Activated CD4-positive, alpha-beta T cell treated with anti-CD3 and anti-CD28 coated beads for 1 hour (primary cell): ENCODE measurements at places on chromosomes 4 and X.

DNA sequence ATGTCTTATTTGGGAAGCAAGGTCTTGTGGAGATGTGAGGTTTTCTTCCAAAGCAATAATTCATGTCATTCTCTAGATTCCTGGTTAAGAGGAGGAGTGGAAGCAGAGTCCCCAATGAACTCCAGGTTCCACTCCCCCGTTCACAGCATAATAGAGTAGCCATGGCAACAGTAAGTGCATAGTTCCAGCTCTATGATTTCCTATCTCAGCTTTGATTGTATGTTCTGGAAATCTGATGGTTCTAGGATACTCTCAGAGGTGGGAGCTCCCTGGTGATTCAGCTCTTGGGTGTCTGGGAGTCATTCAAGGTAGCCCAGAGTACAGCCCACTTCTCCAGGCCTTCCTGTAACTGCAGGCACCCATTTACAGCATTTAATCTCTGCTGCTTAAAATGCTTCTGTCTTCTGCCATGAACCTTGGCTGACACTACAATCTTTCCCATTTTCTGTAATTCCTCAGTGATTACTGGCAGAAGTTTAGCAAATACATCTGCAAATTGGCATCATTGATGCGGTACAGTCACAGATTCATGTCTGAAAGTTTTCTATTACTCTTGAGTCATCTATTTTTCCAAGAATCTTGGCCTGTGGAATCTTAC lies 242.0 kb downstream of the MAPK10 start:
- no peak for DNase-seq

DNA sequence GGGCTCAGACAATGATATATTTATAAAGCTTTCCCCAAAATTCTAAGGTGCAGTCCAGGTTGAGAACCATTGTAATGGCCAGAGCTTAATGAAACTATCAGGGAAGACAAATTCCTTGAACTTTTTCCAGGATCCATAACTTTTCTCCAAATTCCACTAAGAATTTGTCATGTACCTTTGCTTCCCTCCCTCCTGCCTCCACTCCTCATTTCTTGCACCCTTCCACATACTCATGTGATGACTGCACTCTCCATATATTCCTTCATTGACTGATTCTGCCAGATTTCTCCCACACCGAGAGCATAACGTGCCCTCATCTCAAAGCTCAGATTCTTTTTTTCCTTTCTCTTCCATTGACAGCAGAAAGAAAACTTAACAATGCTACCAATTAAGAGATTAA lies 20.9 kb upstream of the AMELX start:
- no peak for DNase-seq

GRCh38 chr4:95547715-95548471 lies 880 bp downstream of the UNC5C start:
- DNase-seq, result no peak

DNA sequence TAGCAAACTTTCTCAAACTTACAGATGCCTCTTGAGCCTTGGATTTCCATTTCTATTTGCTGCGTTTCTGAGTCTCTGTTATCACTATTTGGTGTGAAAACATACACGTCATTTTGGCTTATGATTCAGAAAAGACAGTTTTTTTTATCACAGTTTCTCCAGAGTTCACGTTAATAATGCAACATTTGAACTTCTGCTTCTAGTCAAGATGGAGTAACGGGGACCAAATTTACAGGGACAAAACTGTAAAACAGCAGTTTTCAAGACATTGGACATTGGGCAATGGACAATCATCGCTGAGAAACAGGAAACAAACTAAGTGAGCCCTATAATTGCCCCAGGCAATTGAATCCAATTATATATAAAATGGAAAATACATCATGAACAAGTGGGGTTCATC lies 36.2 kb upstream of the TASL start:
- no peak for DNase-seq

GRCh38 chr4:113639326-113639725 lies 122.2 kb downstream of the CAMK2D start:
- DNase-seq, result no peak

DNA sequence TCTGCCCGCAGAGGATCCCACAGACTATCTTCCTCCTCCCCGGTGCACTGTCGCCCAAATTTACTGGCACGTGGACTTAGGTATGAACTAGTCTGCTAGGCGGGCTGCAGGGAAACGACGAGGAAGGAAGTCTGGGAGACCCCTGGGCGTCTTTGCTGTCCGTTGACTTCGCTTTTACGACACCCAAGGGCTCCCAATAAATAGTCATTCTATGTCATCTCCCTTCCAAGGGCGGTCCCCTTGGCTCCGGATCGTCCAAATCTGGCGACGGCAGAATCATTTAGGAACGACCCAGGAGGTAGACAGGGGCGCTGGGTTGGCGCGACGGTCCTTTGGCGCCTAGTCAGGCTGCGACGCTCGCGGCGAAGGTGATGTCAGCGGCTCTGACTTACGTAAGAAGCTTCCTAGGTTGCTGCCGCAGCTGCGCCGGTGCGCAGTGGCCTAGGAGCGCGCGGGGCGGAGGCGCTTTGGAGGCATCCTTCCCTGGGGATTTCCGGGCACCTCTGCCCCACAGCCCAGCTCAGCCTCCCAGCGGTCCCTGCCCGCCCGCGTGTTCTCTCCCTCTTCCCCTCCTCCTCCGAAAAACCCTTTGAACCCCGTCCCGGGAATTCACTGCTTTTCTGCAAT lies 2.2 kb downstream of the NHS start:
- no peak for DNase-seq

DNA sequence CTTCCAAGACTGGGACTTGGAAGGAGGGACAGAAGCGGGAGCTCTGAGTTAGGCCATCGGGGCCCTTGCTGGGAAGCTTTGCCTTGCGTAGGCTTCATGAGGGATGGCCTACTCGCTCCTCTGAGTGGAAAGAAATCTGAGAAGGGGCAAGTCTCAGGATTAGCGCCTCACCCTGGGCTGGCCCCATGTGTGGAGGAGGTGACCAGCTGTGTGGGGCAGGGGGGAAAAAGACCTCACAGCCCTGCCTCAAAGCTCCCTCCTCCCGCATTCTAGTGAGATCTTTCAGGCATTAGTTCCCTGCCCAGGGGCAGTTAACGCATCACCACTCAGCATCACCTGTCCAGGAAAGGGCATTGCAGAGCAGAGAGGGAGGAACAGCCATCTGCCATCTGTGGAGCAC lies 156.1 kb downstream of the ENPP6 start:
- DNase-seq, result no peak

DNA sequence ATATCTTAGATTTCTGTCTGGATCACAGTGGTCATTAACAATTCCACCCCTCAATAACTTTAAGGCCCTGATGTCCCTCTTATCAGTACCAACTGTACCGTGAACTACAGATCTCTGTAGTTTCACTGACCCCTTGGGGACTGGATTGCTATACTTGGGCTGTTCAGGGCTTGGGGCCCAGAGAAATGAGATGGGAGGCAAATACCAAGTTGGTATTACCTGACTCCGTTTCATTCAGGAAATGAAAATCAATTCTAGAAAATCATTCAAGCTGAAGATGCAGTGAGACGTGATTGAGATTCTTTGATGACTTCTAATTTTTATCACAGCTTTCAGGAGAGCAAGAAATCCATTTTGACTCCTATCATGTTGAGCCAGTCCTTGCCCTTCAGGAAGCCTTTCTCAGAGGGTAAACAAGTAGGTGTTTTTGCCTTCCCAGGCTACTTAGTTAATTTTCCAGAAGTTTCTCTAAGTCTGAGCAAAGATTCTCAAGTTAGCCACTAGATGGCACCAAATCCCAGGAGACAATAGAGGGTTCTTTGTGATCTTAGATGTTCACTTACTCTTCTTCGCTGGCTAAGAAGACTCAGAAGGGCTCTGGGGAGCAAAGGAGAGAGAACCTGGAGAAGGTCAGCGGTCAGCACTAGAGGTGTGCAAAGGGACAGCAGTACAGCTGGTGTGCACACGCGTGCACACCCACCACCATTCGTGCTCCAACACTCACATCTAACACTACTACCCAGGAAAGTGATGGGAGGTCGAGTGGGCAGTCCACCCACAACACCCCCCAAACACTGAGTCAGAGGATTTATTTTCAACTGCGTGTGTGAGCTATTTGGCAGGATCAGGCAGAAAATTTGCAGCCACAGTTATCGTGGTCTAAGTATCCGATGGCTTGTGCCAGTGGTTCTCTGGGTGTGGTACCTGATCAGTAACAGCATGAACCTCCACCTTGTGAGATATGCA lies 7.4 kb downstream of the HNRNPH2 start:
- DNase-seq, result no peak

DNA sequence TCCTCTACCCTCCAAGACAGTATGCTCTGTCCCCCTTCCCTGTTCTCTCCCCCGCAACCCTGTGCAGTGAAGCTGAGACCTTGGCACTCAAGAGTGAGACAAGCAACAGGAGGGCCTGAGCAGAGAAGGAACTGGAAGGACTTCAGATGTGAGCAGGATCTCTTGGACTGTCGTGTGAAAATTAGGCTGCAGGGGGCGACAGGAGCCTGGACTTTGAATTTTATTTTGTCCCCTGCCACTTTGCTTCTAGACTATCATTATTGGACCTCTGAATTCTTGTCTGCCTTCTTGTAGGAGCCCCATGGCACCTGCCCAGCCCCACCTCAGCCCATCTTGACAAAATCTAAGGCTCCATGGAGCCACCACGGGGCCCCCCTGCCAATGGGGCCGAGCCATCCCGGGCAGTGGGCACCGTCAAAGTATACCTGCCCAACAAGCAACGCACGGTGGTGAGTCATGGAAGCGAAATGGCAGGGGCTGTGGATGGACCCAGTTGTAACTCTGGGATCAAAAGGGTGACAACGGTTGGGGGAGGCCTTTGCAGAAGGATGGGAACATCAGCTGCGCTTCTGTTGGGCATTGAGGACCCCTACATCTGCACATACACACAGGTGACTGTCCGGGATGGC lies 1.7 kb downstream of the ARAF start:
- DNase-seq, result no peak

DNA sequence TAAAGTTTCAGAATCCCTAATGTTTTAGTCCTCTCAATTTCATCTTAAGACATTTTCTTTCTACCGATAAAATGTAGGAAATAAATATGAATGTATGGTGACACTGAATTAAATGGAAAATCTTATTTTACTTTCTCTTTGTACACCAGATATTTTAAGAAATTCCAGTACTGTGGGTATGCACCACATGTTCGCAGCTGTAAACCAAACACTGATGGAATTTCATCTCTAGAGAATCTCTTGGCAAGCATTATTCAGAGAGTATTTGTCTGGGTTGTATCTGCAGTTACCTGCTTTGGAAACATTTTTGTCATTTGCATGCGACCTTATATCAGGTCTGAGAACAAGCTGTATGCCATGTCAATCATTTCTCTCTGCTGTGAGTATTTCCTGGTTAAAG lies 26.9 kb downstream of the C4orf46 start:
- no peak for DNase-seq

- no peak for DNase-seq
Observed at GRCh38 chr4:26609391-26609790, 25.5 kb downstream of the TBC1D19 start.

GRCh38 chr4:53905941-53906377 lies 158.4 kb downstream of the CHIC2 start:
- DNase-seq, result no peak

DNA sequence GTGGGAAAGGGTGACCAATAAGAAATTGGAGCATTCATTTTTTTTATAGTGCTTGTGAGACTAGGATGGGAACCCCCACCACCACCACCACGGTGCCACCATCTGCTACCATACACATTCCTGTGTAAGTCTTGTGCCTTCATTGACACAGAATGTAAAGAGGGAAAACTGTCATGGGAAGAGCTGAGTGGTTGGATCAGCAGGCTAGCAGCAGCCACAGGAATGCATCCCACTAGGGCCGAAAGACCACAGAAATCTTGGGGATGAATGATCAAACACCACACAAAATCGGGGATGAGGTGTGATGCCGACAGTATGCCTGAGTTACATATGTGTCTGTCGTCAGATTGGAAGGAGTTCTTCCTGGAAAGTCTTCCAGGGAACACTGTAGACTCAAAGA lies 69.2 kb downstream of the SRPX start:
- DNase-seq, result no peak

- DNase-seq, result no peak
Observed at GRCh38 chrX:108426262-108426661, 12.0 kb downstream of the COL4A6 start.

GRCh38 chrX:77572322-77572721 lies 125.1 kb downstream of the FGF16 start:
- DNase-seq, result no peak

GRCh38 chr4:30696191-30696590 lies 24.0 kb upstream of the PCDH7 start:
- DNase-seq, result no peak
